ENCODE measurements at places on chromosomes 3 and 15. TPM values are rescaled to one million over a fixed set of nuclear protein-coding genes. Genes with fewer than 3 reads are reported as not detected.

DNA sequence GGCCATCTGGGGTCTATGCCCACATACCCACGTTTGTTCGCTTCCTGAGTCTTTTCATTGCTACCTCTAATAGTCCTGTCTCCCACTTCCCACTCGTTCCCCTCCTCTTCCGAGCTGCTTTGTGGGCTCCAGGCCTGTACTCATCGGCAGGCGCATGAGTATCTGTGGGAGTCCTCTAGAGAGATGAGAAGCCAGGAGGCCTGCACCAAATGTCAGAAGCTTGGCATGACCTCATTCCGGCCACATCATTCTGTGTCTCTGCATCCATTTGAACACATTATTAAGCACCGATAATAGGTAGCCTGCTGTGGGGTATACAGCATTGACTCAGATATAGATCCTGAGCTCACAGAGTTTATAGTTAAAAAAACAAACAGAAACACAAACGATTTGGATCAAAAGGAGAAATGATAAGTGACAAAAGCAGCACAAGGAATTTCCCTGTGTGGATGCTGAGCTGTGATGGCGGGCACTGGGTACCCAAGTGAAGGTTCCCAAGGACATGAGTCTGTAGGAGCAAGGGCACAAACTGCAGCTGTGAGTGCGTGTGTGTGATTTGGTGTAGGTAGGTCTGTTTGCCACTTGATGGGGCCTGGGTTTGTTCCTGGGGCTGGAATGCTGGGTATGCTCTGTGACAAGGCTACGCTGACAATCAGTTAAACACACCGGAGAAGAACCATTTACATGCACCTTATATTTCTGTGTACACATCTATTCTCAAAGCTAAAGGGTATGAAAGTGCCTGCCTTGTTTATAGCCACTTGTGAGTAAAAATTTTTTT, 35.9 kb downstream of the NR1I2 start:
- peaks cover 2% of the 10 kb centered on the region for H3K27me3 ChIP-seq
- H3K36me3 ChIP-seq: no peaks in the 10 kb centered on the region
- no peak overlapping the region for H3K4me3 ChIP-seq
- H3K27ac ChIP-seq: no peak overlapping the region

DNA sequence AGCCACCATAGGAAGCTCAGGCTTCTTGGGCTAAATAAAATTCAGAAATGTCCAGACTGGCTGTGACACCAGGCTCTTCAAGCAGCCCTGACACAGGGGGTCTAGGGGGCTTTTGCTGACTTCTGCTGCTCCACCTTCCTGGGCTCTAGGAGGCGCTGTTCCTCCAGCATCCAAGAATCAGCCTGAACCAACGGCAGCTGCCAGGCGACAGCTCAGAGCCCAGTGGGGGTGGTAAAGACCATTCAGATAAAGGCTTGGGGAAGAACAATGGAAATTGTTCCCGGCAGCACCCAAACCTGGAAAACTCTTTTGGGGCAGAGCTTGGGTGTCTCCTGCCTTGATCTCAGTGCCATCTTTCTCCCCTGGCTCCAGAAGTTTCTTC, 21.6 kb upstream of the PSTPIP1 start:
- no peaks in the 10 kb centered on the region for H3K27me3 ChIP-seq
- H3K4me3 ChIP-seq: no peak overlapping the region
- DNase-seq: peak; percentile 61
- no peaks in the 10 kb centered on the region for H3K36me3 ChIP-seq

GRCh38 chr3:135806317-135806716, 159.2 kb upstream of the PPP2R3A start:
- H3K4me1 ChIP-seq: no peaks in the 10 kb centered on the region
- no peak overlapping the region for H3K27ac ChIP-seq
- no peaks in the 10 kb centered on the region for H3K36me3 ChIP-seq
- H3K27me3 ChIP-seq: no peaks in the 10 kb centered on the region
- no peak for DNase-seq

GRCh38 chr3:125143538-125143937, 69.0 kb downstream of the SLC12A8 start:
- peaks cover 71% of the 10 kb centered on the region for H3K4me1 ChIP-seq
- peaks cover 11% of the 10 kb centered on the region for H3K27me3 ChIP-seq
- H3K27ac ChIP-seq: peak overlapping the region; percentile 91
- DNase-seq: no peak

DNA sequence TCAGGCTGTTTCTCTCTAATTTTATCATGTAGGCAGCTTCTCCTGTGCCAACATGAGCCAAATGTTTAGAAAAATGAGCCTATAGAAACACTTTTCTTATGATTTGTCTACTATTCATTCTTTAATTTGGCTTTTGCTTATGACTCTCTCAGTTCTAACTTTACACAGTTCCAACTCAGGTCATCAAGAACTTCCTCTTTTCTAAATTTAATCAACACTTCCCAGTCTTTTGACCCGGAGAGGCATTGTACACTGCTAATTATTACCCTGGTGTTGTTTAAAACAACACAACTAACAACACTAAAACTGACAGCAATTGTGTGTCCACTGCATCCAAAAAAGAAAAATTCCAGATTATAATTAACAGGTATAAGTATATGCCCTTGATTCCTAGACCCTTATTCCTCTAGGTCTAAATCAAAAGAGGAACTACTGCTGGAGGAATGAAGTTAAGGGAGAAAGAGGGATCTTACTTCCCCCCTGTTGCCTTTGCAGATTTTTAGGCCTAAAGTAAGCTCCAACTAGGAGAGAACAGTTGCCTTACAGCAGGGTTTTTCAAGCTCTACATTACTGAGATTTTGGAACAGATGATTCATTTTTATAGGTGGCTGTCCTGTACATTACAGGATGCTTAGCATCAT, 332.2 kb upstream of the GOLIM4 start:
- no peaks in the 10 kb centered on the region for H3K27me3 ChIP-seq
- no peaks in the 10 kb centered on the region for H3K36me3 ChIP-seq
- no peak overlapping the region for H3K4me3 ChIP-seq
- no peak for DNase-seq
- no peak overlapping the region for H3K27ac ChIP-seq

DNA sequence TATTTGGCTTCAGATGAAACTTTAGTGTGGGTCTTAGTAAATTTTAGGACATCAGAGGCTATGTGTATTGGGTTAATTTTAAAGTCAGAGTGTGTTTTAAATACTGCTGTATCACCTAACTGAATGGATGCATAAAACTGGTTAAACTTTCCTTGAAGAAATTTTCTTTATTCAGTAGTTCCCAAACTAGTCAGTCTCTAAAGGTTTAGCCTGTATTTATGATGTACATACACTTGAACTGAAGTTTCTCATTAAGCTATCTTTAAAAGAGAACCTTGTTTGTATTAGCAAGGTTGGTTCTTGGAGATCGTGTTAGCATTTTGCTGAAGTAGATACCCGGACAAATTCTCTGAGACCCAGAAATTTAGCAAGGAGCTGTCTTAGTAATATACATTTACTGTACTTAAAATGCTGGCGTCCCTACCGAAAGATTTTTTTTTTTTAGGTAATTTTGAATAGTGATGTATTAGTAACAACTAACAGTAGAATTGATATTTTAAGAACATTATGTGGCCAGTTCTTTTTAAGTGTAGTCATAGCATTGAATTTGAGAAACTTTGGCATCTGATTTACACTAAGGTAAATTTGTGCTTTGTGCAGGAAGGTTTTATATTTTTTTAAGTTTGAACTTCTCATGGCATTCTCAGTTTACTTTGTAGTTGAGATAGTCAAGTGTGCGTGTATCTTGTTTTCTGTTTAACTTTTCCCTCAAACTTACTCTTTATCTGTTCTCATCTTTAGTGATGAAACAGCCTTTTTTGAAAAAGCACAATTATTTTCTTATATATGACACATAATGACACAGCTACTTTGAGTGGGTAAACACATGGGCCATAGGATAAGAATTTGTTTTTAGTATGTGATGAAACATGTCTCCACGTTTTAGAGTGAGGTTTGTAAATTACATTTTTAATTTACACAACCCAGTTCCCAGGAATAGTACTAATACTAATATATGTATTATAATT, 2.9 kb downstream of the DIPK2A start:
- H3K4me3 ChIP-seq: peak overlapping the region; percentile 96
- peak overlapping the region; percentile 89 for H3K27ac ChIP-seq
- peaks cover 56% of the 10 kb centered on the region for H3K4me1 ChIP-seq
- no peak for DNase-seq
- H3K36me3 ChIP-seq: no peaks in the 10 kb centered on the region
- H3K27me3 ChIP-seq: peaks cover 8% of the 10 kb centered on the region

GRCh38 chr15:38053776-38054175, 119.3 kb downstream of the TMCO5A start:
- no peaks in the 10 kb centered on the region for H3K4me1 ChIP-seq
- no peak overlapping the region for H3K27ac ChIP-seq
- DNase-seq: no peak
- no peak overlapping the region for H3K4me3 ChIP-seq
- H3K36me3 ChIP-seq: no peaks in the 10 kb centered on the region

GRCh38 chr15:26623071-26623470, 149.8 kb downstream of the GABRB3 start:
- no peaks in the 10 kb centered on the region for H3K36me3 ChIP-seq
- H3K4me3 ChIP-seq: no peak overlapping the region
- H3K4me1 ChIP-seq: no peaks in the 10 kb centered on the region
- H3K27ac ChIP-seq: no peak overlapping the region
- no peaks in the 10 kb centered on the region for H3K27me3 ChIP-seq

DNA sequence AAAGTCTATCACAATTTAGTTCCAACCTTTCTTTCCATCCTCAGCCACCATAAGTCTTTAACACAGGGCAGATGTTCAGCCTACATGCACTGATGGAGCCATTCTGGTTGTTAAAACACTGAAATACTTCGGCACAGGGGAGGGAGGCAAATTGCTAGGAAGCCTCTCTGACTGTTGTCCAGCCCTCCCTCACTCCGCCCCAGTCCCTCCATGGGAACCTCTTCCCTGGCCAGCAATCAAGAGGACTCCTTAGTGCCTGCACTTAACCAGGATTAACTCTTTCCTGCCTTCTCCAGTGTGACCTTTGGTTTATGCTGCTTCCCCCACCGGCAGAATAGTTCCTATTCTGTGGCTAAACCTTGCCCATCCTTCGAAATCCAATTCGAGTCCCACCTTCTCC, 47.0 kb upstream of the USP3 start:
- H3K36me3 ChIP-seq: no peaks in the 10 kb centered on the region
- no peak for DNase-seq
- no peak overlapping the region for H3K4me3 ChIP-seq

GRCh38 chr15:49278751-49279150, 108.7 kb downstream of the GALK2 start:
- H3K36me3 ChIP-seq: peaks cover 40% of the 10 kb centered on the region
- no peaks in the 10 kb centered on the region for H3K4me1 ChIP-seq
- H3K4me3 ChIP-seq: no peak overlapping the region
- peaks cover 1% of the 10 kb centered on the region for H3K27me3 ChIP-seq
- DNase-seq: no peak

Gene B3GNT5
- 0.48 TPM for polyA plus RNA-seq

DNA sequence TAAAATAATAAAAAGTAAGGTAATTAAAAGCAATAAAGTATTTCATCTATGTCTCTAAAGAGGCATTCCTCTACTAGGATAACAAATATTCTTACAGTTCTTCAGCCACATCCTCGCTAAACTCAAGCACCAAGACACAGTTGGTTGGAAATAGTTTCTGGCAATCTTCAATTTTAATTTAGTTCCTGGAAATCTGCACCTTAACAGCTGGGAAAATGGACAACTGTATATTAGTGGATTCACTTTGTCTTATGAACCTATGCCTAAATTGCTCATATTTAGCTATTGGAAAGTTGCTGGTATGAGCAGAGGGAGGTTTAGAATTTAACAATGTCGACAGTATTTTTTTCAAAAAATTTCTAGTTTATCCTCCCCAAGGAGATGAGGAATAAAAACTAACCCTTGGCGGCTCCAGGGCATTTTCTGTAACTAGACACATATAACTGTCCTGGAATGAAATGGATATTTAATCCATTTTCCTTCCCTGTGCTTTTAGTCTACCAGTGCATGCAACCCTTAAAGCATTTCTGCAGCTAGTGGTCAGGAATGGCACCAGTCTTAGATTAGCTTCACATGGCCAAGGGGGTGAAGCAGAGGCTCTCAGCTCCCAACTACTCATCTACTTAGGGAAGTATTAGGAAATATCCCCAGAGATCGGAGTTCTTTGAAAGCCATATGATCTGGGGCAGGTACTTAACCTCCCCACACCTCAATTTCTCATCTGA, 290.0 kb upstream of the THBS1 start:
- DNase-seq: no peak
- H3K36me3 ChIP-seq: peaks cover 4% of the 10 kb centered on the region
- no peak overlapping the region for H3K4me3 ChIP-seq
- H3K4me1 ChIP-seq: no peaks in the 10 kb centered on the region
- H3K27me3 ChIP-seq: peaks cover 6% of the 10 kb centered on the region

- H3K4me3 ChIP-seq: no peak overlapping the region
- no peaks in the 10 kb centered on the region for H3K36me3 ChIP-seq
- DNase-seq: no peak
- no peaks in the 10 kb centered on the region for H3K27me3 ChIP-seq
Measured at GRCh38 chr3:176183181-176183580, 1014.1 kb downstream of the TBL1XR1 start.

DNA sequence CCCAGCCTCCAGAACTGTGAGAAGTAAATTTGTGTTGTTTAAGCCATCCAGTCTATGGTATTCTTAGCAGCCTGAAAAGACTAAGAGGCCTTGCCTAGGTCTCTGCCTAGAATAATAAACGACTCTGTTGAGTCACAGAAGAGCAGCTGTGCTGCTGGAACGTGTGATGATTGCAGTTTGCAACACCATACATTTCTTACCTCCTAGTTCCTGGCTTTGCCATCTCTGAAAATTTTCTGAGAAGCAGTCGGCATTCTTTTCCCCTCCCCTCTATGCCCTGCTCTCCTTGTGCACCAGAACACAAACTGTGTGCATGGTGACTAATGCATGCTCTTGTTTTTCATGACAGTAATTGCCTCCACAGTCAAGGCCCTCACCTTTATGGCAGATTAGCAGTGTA, 301.3 kb downstream of the IL20RB start:
- no peak for DNase-seq
- no peaks in the 10 kb centered on the region for H3K4me1 ChIP-seq
- H3K27ac ChIP-seq: no peak overlapping the region
- no peak overlapping the region for H3K4me3 ChIP-seq

DNA sequence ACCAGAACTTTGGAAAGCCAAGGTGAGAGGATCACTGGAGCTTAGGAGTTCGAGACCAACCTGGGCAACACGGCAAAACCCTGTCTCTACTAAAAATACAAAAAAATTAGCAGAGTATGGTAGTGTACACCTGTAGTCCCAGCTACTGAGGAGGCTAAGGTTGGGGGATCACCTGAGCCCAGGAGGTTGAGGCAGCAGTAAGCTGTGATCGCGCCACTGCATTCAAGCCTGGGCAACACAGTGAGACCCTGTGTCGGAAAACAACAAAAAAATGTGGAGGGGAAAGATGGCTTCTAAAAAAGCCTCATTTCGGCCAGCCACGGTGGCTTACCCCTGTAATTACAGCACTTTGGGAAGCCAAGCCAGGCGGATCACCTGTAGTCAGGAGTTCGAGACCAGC, 54.5 kb downstream of the SETD2 start:
- no peak overlapping the region for H3K4me3 ChIP-seq
- no peak overlapping the region for H3K27ac ChIP-seq
- peaks cover 6% of the 10 kb centered on the region for H3K4me1 ChIP-seq
- no peak for DNase-seq
- peaks cover 7% of the 10 kb centered on the region for H3K36me3 ChIP-seq

Gene HTD2
- polyA plus RNA-seq: 27.0 TPM

Gene SLC7A14
- not detected for polyA plus RNA-seq

GRCh38 chr3:173217127-173217526, 76.1 kb upstream of the SPATA16 start:
- no peaks in the 10 kb centered on the region for H3K36me3 ChIP-seq
- H3K4me3 ChIP-seq: no peak overlapping the region
- no peak overlapping the region for H3K27ac ChIP-seq
- DNase-seq: no peak

Measured in immature natural killer cell (primary cell).